DMS 273 treated with DMSO at 0.1 percent for 48 hours (cell line): ENCODE measurements at places on chromosomes 3 and 15.

DNA sequence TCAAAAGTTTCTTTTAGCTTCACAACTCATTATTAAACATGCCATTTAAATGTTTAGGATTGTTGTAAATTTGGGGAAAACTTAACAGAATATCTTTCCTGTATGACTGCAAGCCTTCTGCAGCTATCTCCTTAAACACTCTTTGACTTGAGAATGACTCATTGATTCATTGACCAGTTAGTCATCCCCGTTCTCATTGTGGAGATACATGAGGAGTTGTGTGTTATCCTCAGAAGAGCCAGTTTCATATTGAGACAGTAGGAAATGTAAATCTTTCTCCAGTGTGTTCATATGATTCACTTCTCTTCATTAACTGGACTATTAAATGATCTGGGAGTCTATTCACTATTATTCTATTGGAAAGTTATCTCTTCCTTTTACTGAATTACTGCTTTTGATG, 83.0 kb downstream of the CRYGS start:
- DNase-seq: no peak

GRCh38 chr3:170585937-170586310, at the start of gene SLC7A14:
TSS of gene SLC7A14 (minus strand) at chr3:170586075. CDS start at chr3:170526936, 59,139 bp downstream.
- no peak for DNase-seq

DNA sequence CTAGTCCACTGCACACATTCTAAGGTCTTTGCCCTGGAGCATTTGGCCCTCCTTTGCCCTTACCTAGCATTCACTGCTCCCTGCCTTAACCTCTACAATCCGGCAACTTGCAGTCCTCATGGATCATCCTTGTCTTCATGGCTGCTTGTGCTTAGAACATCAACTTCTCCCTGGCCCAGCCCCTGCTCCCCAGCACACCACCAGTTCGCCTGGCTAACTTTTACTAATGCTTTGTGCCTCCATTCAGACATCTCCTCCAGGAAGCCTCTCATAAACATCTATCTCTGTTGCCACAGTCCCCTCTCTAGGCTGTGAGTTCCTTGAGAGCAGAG, 57.1 kb downstream of the AAGAB start:
- no peak for DNase-seq

DNA sequence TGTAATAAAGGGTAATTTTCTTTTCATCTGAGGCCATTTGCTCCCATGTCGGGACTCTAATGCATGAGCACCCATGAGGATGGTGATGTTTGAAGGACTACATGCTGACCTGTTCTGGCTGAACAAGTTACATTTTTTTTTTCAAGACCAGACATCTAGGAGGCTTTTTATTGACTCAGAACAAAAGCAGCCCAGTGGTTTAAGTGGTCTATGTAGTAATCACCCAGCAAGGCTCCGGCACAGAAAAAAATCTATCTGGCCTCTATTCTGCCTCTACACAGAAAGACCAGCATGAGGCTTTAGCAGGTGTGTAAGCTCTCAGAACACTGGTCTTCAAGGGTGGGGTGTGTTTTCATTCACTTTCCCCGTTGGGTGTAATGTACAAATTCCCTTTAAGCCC, 95.1 kb upstream of the ZBED2 start:
- DNase-seq: no peak

DNA sequence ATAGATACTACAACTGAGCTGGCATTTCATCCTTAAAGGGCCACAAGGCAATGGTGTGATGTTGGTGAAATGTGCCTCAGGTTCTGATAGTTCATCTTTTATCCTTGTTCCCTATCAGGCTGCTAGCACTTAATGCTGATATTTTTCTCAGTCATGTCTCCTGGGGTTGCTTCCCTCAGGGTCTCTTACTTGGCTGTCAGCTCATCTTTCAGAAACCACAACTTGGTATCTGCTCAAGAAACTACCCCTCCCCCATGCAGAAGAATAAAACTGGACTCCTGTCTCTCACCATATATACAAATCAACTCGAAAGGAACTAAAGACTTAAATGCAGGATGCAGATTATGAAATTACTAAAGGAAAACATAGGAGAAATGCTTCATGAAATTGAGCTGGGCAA, 308.1 kb downstream of the CHST2 start:
- no peak for DNase-seq
